GM18507 (cell line): ENCODE measurements at places on chromosomes 3 and 15.

- no peak for DNase-seq
These were observed 82.0 kb downstream of the VPS13C start for GRCh38 chr15:61978225-61978624.

DNA sequence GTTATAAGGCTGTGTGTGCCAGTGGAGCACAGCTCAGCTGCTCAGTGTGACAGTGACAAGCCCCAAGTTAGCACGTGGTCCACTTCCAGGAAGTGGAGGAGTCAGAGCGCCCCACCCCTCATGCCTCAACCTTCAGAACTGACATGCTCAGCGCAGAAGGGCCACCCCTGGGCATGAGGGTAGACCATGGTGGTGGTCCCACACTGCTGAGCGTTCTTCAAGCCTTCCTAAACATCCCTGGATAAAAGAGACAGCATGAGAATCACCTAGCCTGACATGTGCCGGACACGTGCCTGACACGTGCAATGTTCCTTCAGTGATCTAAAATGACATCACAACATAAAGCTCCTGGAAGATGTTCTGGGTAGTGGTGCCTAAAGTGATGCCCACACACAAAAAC lies 16.8 kb downstream of the ATP10A start:
- no peak for DNase-seq

DNA sequence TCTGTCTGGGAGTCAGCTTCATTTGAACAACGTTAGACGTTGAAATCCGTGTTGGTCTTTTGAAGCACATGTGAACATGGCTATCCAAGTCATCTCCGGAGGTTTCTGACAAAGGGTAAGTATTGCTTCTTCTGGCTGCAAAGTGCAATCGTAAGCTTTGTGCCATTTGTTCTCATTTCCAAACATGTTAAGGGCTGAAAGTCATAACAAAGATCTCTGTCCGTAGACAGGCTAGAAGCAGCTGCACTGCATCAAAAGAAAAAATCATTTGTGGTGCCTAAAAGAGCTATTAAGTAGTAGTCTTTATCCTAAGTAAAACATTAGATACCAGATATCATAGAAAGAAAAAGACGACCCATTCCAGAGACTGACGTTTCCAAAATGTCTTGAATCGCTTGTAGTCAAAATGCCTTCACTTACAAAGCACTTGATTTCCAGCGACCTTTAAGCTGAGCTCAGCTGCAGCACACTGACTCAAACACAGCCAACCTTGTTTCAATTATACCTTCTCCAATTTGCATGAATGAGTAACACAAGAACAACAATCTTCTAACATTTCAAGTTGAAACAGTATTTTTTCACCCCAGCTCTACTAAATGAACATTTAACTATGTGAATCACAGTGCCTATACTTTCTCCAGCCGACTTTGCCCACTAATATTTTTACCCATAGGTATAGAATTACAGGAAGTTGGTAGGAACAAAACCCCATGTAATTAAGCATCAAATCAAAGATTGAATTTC lies 76.6 kb downstream of the NEDD4 start:
- no peak for DNase-seq

DNA sequence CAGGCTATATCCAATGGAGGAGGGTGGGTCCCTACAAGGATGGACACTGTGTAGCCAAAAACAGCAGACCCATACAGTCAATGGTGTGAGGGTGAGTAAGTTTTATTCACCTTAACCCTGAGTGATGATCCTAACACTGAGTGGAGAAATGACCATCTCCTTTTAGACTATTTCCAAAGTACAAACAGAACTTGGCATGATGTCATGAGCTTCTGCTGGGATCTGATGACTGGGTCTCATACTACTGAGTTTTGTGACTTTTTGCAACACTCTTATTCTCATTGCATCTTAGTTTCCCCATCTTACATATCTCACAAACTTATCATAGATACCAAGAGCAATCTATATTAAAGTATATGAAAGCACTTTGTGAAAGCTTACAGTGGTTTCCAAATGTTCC lies 330.3 kb upstream of the CFAP20DC start:
- no peak for DNase-seq

DNA sequence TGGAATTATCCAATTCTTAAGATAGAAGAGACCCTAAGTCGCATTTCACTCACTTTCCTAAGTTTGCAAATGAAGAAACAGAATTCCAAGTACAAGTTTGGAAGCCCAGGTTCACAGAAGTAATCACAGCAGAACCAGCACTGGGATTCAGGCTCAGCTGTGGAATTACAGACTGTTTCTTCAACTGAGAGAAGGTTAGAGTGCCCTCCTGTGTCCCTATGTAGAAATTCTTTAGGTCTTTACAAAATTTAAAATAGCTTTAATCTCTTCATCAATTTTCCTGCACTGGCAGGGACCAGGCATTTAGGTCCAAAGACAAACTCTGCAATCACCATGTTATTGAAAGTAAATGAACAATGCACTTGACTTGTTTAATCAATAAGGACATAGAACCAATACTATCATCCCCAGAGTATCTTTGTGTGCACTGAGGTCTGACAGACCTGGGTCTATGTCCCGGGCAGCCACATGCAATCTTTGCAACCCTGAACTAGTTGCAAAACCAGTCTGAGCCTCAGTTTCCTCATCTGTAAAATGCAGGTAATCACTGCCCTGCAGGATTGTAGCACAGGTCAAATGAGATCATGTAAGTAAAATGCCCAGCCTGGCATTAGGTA lies 96.3 kb upstream of the ZBED2 start:
- no peak for DNase-seq

DNA sequence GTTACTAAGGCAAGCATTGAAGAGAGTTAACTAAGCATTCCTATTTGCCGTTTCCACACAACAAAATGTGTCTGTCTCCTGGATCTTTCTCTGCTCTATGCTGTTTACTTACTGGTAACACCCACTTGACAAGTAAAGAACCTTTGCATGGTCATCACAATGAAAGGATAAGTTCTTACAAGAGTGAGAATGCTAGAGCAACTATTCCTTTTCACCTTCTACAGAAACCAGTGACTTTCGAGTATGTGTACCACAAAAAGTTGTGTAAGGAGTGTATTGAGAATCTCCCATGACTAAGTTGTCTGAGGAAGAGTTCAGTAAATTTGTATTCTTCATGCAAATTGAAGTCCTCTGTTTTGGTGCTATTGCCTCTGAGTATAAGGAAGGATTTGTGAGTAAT lies 10.8 kb downstream of the TIPARP start:
- no peak for DNase-seq

- DNase-seq = no peak
These were observed 15.0 kb upstream of the IL20RB start for GRCh38 chr3:136942803-136943202.

DNA sequence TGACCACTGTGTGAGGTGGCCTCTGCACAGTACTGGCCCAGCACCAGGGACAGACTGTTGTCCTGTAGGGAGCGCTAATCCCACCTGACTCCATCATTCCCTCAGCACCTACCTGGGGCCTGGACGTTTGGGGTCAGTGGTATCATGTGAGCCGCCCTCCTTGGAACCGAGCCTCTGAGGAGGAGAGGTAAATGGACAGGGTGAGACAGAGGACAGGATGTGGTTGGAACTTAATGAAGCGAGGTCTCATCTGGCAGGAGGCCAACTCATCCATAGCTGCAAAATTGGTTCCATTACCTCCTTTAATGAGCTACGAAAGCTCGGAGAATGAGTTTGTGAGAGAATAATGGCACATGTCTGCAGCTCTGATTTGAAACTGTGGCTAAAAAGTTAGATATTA lies 13.9 kb downstream of the MAPKAPK3 start:
- DNase-seq = no peak

GRCh38 chr3:23565041-23565775 lies 240.5 kb upstream of the UBE2E1 start:
- DNase-seq = no peak

GRCh38 chr3:126160243-126161210 lies 19.9 kb downstream of the ALDH1L1 start:
- DNase-seq = no peak

GRCh38 chr3:123371426-123371825 lies 77.5 kb downstream of the ADCY5 start:
- DNase-seq = no peak

- DNase-seq = no peak
These were observed 17.9 kb downstream of the SERP1 start for GRCh38 chr3:150528354-150528797.
